ENCODE measurements at places on chromosomes 11 and 22. TPM values are rescaled to one million over a fixed set of nuclear protein-coding genes. Genes with fewer than 3 reads are reported as not detected.

The C11orf91 gene
- not detected for total RNA-seq

DNA sequence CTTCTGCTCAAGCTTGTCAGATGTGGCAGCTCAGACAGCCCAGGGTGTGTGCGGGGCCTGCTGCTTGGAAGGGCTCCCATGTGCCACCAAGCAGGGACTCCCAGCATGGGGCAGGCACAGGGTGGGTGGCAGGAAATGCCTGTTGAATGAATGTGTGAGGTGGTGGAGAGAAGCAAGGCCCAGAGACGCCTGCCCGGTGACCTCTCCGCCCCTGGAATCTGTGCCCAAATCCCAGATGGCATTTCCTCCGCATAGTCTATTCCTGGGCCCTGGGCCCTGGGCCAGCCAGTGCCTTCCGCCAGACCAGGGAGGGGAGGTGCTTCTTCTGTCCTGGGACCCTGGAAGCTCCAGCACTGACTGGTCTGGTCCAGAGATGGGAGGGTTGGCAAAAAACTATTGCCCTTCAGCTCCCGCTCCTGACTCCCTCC is 3.7 kb downstream of the CST6 start:
- peak; percentile 7 for DNase-seq

DNA sequence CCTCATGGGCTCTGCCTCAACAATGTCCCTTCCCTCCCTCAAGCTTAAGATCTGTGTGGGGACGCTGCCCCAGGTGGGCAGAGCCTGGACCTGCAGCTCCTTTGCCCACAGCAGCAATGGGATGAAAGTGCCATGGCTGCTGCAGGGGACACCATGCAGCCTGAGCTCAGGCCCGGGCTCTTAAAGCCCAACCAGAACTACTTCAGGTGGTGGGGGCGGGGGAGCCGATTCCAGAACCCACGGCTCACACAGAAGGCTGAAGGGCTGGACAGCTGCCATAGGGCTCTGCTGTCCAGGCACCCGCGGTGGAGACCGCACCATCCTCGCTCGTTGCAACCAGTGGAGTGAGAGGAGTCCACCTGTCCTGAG is 12.5 kb downstream of the CHID1 start:
- no peak for DNase-seq

DNA sequence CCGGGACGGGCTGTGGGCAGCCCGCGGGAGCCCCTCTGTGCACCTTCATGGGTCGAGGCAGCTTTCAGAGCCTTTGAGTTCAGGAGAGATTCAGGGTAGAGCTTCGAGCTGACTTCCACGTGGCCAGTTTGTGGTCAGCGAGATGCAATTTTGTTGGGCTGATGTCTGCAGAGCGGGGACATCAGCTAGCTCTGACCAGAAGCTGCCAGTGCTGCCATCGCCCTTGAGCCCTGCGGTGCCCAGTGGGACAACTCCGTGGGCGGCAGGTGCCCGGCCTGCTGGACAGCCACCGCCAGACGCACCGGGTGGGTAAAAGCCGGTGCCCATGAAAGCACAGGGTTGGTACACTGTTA is 719 bp downstream of the TALDO1 start:
- DNase-seq = no peak

DNA sequence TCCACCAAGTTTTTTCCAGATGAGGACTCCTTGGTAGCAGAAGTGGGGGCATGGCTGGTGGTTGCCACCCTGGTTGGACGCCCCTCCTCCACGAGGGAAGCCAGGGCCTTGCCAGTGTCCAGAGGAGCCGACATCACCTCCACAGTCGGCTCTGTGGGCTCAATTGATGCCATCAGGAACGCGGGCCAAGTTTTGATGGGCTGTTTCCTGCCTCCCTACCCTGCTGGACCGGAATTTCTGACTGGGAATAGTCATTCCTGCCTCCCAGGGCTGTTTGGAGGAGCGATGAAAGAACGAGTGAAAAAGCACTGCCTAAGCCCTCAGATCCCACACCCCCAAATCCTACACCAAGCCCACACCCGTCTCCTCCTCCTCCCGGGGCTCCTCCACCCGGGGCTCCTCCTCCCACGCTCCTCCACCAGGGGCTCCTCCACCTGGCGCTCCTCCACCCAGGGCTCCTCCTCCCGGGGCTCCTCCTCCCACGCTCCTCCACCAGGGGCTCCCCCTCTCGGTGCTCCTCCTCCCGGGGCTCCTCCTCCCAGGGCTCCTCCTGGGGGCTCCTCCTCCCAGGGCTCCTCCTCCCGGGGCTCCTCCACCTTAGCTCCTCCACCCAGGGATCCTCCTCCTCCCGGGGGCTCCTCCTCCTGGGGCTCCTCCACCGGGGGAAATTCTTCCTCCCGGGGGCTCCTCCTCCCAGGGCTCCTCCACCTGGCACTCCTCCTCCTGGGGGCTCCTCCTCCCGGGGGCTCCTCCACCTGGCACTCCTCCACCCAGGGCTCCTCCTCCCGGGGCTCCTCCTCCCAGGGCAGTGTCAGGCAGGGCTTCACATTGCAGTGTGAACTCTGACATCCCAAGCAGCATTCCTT is 10.0 kb upstream of the PRR5 start:
- DNase-seq = peak; percentile 54

The CARD10 gene
- 14.2 TPM for total RNA-seq

- no peak for DNase-seq
These were observed 625 bp downstream of the EIF3D start for GRCh38 chr22:36528341-36528740.

- DNase-seq = no peak
These were observed 1649.6 kb downstream of the LRRC4C start for GRCh38 chr11:39809833-39810232.

The THRSP gene
- total RNA-seq = not detected

GRCh38 chr11:108319541-108320145 is 96.8 kb downstream of the ATM start:
- peak; percentile 78 for DNase-seq

The LMNTD2 gene
- 0.90 TPM for total RNA-seq

The GPR83 gene
- under 0.01 TPM for total RNA-seq

DNA sequence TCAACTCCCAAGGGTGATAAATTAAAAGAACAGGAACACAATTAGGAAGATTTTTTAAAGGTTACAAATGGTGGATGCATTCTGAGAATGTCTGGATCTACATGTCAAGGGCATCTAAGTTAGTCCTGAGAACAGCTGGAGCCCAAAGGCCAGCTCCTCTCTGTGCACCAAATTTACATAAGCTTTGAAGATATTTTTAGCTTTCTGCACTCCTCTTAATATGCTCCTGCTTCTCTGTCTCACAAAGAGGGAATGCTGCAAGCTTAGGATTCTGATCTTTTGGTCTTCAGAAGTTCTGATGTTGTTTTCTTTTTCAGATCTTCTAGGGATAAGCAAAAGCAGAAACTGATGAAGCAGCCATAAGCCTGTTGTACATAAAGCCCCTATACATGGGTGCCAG is 309.8 kb upstream of the NCAM1 start:
- DNase-seq = no peak

- peak; percentile 80 for DNase-seq
These were observed 1.9 kb upstream of the MPZL2 start for GRCh38 chr11:118265954-118266353.

- DNase-seq = no peak
These were observed 614 bp upstream of the ASCL2 start for GRCh38 chr11:2271077-2271326.

DNA sequence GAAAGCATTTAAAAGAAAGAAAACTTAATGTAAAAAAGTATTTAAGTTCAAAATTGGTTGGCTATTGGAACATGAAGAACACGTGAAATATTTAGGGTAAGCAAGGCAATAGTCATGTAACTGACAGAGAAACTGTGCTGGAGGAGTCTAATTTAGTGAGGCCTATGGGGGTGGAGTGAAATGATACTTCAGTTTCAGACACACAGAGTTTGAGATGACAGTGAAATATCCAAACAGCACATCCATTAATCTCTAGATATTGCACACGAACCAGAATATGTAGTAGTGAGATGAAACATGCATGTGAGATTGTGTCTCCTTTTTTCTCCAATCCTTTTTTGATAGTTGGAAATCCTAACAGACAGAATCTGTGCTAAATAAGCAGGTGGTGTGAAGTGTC is 739.0 kb downstream of the CNTN5 start:
- DNase-seq = no peak

The CCDC81 gene
- 0.53 TPM for total RNA-seq

GRCh38 chr11:96084610-96085318 is 160.9 kb upstream of the MTMR2 start:
- no peak for DNase-seq

- peak; percentile 69 for DNase-seq
These were observed 72.6 kb downstream of the C22orf31 start for GRCh38 chr22:28989035-28989464.

DNA sequence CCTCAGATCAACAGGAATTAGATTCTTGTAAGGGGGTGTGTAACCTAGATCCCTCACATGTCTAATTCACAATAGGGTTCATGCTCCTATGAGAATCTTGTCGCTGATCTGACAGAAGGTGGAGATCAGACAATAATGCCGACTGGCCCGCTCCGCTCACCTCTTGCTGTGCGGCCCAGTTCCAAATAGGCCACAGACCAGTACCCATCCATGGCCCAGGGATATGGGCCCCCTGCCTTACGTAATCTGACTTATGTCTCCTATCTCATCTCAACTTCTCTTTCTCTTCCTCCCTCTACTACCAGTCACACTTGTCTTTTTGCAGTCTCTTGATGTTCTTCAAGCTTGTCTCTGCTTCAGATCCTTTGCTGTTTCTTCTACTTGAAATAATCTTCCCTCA is 70.0 kb downstream of the CWF19L2 start:
- DNase-seq = no peak

GRCh38 chr11:105073456-105074165 is 28.5 kb upstream of the CARD16 start:
- DNase-seq = peak; percentile 33

The OR4C12 gene
- total RNA-seq = not detected

DNA sequence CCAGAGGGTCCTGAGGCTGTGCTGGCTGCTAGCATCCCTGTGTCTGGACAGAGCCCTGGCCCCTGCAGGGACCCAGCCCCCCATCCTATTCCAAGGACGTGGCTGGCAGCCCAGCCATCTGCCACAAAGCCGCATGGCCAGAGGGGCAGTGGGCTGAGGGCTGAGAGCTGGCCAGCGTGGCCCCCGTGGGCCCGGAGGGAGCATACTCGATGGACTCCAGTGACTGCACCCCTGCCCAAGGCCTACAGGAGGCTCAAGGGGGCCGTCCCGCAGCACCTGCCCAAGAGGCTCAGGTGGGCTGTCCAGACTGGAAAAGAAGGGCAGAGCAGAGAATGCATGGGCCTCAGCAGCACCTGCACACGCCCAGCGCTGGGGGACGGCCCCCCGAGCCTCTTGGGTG is 13.1 kb downstream of the TSPAN4 start:
- no peak for DNase-seq

DNA sequence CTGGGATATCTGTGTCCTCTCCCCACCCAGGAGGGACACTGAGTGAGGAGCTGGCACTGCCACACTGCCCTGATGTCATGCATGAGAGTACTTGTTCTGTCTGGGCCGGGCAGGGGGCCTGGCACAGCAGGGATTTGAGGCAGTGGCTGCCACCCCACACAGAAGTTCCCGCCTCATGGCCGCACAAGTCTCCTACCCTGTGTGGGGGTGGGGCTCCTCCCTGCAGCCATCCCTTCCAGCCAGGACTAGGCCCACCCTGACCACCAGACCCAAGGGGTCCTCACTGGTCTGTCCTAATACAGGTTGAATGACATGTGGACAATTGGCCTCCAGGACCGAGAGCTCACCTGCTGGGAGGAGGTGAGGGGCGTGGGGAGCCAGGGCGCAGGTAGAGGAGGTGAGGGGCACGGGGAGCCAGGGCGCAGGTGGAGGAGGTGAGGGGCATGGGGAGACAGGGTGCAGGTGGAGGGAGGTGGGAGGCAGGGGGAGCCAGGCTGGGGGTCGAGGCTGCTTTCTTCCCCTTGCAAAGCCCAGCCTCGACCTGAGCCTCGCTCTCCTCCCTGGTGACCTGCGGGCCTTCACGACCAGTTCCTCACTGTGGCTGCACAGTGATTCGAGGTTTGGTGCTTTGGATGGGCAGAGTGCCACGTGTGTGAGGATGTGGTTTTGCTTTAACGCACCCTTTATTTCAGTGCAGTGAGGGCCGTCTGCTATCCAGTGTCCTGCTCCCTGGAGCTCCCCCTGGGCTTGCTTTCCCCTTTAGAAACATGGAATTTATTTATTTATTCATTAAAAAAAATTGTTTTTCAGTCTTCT is 7.4 kb downstream of the LZTR1 start:
- DNase-seq = no peak

GRCh38 chr11:12219757-12220156 is 109.4 kb downstream of the MICAL2 start:
- DNase-seq = peak; percentile 56

GRCh38 chr11:67576735-67577475 is 6.7 kb upstream of the GSTP1 start:
- DNase-seq = no peak

GRCh38 chr11:36512016-36512415 is 1.9 kb upstream of the TRAF6 start:
- peak; percentile 38 for DNase-seq

DNA sequence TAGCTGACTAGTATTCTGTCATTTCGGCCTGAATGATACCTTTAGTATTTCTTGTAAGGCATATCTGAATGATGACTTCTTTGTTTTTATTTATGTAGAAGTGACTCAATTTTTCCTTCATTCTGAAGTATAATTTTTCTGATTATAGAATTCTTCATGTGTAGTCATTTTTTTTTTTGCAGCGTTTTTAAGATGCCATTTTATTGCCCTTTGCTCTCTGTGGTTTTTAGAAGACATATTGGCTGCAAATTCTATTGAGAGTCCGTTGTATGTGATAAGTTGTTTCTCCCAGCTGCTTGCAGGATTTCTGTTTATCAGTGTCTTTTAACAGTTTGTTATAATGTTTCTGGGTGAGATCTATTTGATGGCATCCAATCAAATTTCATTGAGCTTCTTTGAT is 1224.8 kb downstream of the JRKL start:
- no peak for DNase-seq

The VSIG2 gene
- total RNA-seq = 2.0 TPM

GRCh38 chr11:11482730-11483129 is 129.7 kb upstream of the CSNK2A3 start:
- DNase-seq = no peak

- no peak for DNase-seq
These were observed 234.9 kb upstream of the SESN3 start for GRCh38 chr11:95465887-95466286.

DNA sequence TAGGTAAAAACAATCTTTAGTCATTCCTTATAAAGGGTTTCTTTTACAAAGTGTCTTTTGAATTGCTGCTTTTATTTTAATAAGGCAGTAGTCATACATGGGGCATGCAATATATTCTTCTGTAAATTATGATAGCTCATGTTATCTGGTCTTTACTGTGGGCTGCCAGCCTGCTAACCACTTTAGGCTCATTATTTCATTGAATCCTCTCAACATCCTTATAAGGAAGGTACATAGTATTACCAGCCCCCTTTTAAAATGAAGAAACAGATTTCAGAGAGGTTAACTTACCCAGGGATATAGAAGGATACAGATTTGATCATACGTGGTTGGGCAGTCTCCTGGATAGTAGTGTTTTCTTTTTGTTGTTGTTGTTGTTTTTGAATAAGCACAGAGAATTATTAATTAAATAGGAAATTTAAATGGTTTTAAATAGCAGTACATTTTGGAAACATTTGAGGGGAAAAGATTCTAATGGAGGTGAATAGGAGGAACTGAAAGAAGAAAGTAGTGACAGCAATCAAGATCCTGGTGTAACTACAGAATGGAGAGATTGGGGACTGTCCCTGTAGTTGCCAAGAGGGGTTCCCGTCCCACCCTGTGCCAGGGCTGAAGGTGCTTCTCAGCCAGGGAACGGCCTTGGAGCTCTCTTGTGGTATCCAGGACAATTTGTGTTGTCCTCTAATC is 21.0 kb downstream of the SPECC1L start:
- DNase-seq = no peak
